ENCODE measurements at places on chromosomes 7 and 10. TPM values are rescaled to one million over a fixed set of nuclear protein-coding genes. Genes with fewer than 3 reads are reported as not detected.

CDC123 gene
- total RNA-seq = 44.4 TPM

DNA sequence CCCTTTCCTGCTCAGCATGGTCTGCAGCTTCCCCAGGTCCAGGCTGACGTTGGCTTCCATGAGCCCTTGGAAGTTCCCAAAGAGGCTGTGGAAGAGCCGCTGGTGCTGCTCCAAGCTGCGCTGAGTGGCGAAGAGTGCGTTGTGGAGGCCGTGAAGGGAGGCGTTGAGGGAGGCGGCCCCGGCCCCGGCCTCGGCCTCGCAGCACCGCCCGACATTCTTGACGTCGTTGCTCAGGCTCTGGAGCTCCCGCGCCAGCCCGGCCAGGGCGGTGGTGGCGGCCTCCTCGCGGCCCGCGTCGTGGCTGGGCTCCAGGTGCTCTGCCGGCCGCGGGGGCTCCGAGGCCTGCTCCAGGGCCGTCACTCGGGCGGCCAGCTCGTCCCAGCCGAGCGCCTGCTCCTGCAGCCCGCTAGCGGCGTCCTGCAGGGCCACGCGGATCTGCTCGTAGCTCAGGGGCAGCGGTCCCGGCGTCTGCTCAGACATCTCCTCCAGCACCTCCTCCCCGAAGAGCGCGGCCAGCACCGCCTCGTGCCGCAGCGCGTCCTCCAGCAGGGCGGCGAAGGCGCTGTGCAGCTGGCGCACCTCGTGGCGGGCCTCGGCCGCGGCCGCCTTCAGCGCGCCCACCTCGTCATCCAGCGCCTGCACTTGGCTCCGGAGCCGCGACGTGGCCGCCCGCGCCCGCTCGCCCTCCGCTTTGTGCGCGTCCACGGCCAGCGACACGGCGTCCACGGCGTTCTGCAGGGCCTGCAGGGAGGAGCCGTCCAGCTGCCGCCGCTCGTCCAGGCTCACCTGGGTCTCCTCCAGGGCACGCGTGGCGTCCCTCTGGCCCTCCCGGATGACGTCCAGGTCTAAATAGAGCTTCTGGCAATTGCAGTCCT is 14.7 kb downstream of the MMRN2 start:
- DNase-seq = no peak

DNA sequence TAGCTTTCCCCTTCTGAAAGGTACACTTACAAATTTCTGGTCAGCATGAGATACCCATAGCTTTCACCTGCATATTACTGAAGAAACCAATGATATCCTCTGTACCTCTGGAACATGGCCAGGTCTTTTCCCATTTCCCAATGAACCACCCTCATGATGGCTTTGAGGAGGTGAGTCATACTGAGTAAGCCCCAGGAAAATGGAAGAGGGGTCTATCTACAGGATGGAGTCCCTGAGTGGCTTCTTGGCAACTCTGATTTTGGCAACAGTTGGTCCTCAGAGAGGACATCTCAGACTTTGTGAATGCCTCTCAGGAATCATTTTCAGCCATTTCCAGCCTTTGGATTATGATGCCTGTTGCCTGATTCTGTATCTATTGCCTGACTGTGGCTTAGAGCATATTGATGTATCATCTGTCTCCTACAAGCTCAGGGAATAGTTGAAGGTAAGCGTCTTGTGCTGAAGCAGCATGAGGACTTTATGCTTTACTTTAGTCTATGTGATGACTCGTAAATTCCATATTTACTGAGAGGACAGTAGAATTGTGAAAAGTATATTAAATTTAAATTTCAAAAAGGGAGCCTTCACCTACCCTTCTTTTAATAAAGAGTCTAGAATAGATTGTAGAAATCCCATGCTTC is 84.7 kb upstream of the DKK1 start:
- no peak for DNase-seq

DNA sequence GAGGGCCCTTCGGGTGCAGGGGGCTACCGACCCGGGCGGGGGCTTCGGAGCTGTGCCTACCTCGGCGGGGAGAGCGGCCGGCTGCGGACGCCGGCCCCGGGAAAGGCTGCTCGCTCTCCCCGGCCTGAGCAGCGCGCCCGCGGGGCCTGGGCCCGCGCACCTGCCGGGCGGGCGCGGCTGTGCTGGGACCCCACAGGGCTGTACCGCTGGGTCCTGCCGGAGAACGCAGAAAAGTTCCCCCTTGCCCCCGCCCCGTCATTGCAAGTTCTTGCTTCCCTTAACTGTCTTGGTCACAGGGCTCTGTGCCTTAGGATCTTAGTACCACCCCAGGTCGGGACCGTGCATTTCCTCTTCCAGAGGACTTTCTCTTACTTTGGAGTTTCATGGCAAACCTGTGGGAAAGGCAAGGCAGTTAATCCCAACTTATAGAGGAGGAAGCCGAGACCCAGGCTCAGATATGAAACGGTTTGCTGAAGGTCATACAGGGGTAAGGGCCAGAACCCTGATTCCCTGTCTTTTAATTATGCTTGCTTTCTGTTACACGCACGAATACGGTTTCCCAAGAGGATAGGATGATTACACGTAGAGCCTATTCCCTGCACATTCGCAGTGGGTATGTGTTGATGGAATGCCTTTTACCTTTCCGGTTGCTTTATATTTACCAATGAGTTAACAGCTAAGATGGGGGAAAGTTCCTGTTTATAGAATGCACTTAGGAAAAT is 652 bp downstream of the PCGF5 start:
- peak; percentile 58 for DNase-seq

ENKUR gene
- total RNA-seq = 1.3 TPM
